ENCODE measurements at places on chromosomes 5 and 9.

DNA sequence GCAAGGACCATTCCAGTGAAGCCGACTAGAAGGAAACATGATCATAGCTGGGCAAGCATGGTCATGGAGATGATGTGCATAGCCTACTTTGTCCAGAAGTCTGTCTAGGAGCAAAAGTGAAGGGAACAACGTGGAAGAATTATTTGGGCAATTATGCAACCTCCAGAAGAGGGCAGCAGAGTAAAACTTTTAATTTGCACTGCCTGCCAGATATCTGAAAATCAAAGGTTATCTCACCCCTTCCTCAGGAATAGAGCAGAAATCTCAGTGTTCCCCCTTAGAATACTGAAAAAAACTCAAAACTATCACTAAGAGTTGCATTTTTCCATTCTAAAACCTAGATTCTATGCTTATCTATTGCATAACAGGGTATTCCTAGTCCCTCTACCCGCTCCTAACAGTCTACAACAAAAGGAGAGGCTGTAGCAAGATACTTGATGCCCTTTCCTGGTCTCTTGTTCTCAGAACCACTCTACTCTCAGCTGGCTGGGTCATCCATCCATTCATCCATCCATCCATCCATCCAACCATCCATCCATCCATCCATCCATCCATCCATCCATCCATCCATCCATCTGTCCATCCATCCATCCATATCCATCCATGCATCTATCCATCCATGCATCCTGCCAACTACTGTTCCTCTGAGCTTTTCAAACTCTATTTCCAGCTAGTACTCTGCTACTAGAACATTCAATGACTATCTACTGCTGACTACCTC is 8.4 kb upstream of the SETD9 start:
- peak; percentile 3 for DNase-seq

DNA sequence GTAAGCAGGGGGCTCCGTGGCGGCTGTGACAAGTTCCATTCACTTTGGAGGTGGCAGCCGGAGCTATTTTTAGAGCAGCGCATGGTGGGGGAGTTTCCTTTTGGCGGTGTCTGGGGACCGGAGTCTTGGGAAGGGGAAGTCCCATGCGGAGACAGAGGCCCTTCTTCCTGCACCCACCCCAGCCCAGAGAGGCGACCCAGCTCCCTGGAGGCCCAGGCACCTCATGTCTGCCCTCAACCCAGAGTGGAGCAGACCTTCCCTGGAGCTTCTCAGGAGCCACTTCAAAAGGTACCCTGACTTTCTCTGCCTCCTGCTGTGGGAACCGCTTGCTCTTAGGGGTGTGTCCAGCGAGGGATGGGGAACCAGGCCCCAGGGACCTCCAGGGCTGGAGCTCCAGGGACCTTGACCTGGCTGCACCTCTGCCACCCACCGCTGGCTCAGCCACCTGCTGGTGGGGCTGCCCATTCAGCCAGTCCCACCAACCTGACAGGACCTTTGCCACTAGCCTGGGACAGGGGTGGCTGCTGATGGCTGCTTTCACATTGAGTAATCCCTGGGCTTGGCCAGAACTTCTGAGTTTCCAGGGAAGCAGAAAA is 34.1 kb downstream of the NEK6 start:
- DNase-seq: no peak

DNA sequence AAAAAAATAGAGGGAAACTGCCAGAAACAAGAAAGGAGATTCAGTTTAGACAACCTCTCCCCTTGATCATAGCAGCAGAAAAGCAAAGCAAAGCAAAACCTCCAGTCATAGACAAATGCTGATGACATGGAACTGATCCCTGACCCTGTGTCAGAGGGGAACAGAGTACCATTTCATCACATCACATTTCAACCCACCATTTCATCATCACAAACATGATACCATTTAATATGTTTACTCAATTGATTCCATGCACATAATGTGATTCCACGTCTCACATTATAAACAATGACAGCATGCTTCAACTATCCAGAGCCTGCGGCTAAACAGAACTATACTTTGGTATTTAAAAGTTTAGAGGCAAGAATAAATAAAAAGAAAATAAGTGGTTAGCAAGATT is 28.7 kb upstream of the ACOT12 start:
- DNase-seq: no peak

GRCh38 chr9:37669232-37669631 is 18.5 kb downstream of the FRMPD1 start:
- DNase-seq: no peak

GRCh38 chr5:122701640-122702523 is 73.0 kb upstream of the SNX2 start:
- DNase-seq: no peak

- DNase-seq: no peak
These were observed 2.0 kb downstream of the TNC start for GRCh38 chr9:115115924-115116323.

DNA sequence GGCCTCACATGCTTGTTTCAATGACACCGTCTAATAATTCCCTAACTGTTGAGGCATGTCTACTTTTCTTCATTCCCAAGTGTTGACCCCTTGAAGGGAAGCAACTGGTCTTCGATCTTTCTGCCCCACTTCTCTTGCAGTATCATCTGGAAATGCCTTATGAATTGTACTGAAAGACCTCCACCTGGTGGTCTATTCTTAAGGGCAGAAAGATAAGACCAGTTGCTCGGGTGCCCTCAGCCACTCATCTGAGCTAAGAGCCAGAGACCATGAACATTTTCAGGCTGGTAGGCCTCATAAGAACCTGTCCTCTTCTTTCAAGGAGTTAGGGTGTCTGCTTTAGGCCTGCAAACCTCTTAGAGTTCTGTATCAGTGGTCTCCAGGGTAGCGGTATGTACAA is 542.5 kb downstream of the CTNND2 start:
- no peak for DNase-seq

- no peak for DNase-seq
These were observed 6.3 kb downstream of the NOXA1 start for GRCh38 chr9:137429546-137429890.

- DNase-seq: peak; percentile 12
These were observed 19.5 kb upstream of the SERINC5 start for GRCh38 chr5:80275347-80275746.

DNA sequence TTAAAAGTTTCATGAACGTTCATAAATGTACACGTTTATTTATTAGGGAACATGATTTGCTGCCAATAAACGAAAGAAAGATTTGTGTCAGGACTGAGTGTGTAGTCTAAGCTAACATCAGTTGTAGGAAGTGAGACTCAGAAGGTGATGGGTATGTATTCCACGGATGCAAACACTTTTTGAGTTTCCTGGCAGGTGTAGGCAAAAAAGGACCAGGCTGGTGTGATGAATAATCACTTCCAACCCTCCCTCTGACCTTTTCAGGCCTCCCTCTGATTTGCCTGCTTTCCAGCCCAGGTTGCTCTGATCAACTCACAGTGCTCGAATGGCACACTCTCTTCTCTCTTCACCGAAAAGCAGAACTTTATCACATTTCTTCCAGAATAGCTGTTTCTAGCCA is 51.8 kb downstream of the BASP1 start:
- DNase-seq: no peak

GRCh38 chr9:89437772-89438171 is 60.1 kb downstream of the SEMA4D start:
- DNase-seq: no peak

DNA sequence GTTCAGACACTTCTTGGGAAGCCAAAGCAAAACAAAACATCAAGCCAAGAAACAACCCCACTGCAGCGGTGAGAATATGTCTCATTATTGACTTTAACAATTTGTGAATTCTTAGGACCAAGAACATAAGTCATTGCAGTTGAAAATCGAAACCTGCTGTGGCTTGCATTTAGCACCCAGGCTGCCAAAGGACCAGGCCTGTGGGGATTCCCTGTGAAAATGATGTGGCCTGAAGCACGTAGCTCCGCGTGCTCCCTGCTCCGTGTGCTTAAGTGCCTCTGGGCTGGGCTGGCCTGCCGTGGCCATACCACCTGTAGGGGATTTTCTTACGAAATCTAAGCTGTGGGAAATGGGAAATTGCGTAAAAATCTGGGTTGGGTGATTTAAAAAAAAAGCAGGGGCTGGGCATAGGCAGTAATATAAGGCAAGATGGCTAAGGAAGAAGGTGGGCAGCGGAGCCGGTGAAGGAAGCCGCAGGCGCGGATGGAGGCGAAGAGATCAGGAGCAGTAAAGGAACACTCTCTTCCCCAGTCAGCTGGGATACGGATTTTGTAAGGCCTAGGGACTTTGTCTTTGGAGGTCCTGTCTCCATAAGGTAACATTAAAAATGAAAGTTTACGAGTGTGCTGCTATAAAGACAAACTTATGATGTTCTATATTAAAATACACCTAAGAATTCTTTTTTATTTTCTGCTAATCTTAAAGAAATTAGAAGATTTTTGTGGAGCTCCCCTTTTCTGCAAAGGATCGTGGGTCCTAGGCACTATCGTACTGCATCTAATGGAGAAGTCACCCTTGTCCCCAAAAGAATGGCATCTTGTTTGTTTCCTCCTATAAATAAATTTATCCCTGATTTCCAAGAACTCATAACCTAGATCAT is 189.6 kb upstream of the SEMA6A start:
- no peak for DNase-seq

- no peak for DNase-seq
These were observed 1931.0 kb upstream of the CDH6 start for GRCh38 chr5:29262339-29263123.

DNA sequence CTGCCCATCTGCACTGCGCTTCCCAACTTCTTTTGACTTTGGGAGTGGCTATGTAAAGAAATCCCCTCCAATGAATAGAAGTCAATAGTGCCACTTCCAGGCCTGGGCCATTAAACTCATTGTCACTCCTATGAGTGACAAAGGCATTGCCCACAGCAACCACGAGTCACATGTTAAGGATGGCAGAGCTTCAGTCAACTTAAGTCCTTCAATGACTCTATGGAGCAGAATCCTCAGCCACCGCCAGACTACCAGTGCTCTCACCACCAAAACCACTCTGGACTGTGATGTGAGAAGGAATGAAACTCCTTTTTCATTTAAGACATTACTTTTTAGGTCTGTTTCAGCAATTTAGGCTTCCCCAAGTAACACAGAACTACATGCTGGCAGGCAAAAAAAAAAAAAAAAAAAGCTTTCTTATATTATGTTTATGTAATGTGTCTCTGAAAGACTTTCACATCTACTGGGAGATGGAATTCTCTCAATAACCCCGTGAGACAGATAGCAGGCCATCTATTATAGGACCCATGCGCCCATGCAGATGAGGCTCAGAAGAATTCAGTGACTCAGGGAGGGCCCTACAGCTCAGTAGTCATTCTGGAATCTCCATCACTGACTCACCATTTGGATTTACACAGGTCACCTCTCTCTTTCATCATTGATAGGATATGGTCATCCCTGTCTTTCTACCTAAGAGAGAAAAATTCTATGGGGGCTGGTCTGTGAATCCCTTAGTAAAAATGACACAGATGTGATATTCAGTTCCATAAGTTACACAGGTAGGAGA is 180.5 kb downstream of the CEMIP2 start:
- DNase-seq: no peak

DNA sequence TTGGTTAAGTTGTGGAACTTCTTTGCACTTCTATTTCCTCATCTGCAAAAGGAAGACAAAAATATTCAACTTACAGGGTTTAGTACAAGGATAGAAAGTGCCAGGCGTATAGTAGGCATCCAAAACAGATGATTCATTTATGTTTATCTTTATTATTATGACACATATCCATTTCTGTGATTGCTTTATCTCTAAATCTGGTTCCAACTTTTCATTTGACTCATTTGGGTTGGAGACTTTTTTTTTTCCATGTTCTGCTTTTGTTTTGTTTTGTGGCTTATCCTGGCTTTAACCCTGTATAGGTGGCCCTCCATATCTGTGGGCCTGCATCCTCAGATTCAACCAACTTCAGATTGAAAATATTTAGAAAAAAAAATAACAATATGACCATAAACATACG is 186.7 kb upstream of the SLC24A2 start:
- DNase-seq: no peak

- no peak for DNase-seq
These were observed 32.9 kb downstream of the NDFIP1 start for GRCh38 chr5:142141463-142141862.

- no peak for DNase-seq
These were observed 287.8 kb upstream of the RASA1 start for GRCh38 chr5:86979811-86980411.

DNA sequence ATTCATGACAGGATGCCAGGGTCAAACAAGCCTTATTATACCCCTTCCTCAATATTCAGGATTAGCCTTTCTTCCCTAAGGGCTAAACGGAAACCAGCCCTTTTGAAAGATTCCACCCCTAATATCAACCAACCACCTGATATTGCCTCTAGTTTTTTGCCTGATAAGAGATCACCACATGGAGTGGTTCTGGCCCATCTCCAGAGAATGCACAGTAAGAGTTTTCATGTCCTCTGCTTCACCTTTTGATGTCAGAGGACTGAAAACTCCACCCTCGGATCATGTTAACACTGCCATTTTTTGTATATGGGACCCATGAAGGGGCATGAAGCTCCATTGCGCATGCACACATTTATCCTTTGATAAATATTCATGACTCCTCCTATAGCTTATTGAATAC is 5.8 kb upstream of the LNPEP start:
- no peak for DNase-seq

DNA sequence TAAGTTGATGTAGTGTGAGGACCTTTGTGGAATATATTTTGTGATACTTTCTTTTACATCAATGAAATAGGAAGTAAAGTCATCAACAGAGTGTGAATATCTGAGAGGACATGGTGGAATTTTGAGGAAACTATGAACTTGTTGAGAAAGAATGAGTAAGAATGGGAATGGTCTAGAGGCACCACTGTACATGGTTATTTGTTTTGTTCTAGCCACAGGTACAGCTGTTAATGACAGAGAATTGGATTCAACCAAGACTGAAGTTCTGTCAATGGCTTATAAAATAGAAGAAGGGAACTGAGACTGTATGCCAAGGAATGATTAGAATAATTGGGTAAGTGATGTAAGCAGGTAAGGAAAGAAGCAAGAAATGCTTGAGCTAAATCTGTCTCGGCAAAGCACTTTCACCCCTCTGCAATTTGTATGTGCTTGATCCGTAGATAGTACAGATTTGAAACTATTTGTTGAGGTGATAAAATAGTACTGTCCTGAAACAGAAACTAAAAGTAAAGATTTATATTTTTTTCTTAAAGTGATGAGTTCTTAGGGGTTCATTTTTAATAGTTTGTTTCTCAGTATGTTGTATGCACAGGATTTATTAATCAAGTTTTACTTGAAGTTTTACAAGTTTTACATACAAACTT is 468.8 kb upstream of the SMC2 start:
- DNase-seq: no peak

DNA sequence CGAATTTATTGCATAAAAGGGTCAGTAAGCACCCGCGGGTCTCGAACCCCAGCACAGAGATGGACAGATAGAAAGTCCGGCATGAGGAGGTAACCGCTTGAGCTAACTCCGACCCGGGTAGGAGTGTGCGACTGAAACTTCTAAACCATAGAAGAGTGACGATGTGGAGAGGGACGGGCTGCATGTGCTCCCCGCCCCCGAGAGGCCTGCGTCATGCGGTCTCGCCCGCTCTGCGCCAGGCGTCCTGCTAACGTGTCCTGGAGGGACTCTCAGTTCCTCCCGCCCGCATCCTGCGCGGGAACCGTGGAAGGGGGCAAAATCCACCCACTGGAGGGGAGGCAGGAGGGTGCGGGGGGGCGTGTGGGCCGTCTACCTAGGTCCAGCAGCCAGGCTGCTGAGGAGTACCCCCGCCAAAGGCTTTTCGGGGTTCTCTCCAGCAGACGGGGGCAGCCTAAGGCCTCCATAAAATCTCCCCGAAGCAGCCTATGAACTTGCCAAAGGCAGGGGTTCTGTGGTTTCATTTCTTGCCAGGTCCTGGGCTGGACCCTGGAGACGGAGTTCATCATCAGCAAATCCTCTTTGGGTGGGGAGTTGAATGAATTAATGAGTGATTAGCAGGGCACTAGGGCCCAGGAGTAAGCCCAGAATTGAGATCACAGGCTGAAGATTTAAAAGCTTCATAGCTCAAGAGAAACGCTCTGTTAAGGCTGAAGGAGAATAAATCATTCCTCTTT is 51.9 kb downstream of the TGFBI start:
- no peak for DNase-seq
